Natural killer cell (primary cell): ENCODE measurements at places on chromosomes 2 and 18. TPM values are rescaled to one million over a fixed set of nuclear protein-coding genes. Genes with fewer than 3 reads are reported as not detected.

The IGFBP2 gene
- 0.21 TPM for total RNA-seq

The ITPRIPL1 gene
- 20.5 TPM for total RNA-seq

The ALPP gene
- total RNA-seq, result 0.30 TPM

The ADD2 gene
- total RNA-seq, result 0.16 TPM

The FARSB gene
- 8.6 TPM for total RNA-seq

The SKOR2 gene
- not detected for total RNA-seq

DNA sequence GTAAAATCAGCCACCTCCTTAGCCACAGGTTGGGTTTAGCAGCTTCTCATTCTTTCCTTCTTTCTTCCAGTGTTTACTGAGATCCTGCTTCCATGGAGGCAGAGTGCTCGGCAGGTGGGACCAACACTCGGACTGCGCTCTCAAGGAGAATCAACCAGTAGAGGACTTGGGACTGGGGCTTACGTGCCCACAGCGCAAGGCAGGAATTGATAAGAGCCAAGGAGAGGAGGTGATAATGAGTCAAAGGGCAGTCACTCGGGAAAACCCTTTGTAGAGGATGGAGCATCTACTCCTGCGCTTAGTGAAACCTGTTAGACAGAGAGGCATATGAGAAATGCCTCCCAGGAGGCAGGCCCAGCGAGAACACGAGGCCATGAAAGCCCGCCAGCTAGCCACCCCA lies 2.9 kb upstream of the MRO start:
- peaks cover 11% of the 10 kb centered on the region for H3K4me1 ChIP-seq
- no peak overlapping the region for H3K27ac ChIP-seq
- H3K36me3 ChIP-seq, result no peaks in the 10 kb centered on the region
- no peak for DNase-seq
- no peak overlapping the region for H3K4me3 ChIP-seq
- H3K27me3 ChIP-seq, result peaks cover 5% of the 10 kb centered on the region

- H3K27ac ChIP-seq, result no peak overlapping the region
- no peaks in the 10 kb centered on the region for H3K4me1 ChIP-seq
- no peak for DNase-seq
- no peak overlapping the region for H3K4me3 ChIP-seq
- H3K27me3 ChIP-seq, result no peaks in the 10 kb centered on the region
Observed at GRCh38 chr2:164739966-164740365, 101.7 kb downstream of the COBLL1 start.

GRCh38 chr18:14912967-14913366 lies 165.0 kb downstream of the ANKRD30B start:
- no peak for DNase-seq
- H3K4me3 ChIP-seq, result no peak overlapping the region

DNA sequence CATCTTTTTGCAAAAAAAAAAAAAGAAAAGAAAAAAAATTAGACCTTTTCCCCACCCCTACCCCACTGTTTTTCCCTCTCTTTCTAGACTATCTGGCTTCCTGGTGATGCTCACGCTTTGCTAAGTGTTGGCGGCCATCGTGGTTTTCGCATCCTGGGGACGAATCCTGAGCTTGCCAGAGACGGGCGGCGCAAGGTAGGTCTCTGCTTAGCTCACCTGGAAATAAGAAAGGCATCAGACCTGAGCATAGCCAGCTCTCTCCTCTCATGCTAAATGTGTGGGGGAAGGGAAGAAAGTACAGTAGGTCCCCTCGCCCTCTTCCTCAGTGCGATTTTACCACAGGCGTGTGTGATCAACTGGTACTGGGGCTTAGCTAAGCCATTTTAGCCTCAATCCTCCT lies 90.5 kb downstream of the KLHL29 start:
- no peak overlapping the region for H3K27ac ChIP-seq
- no peaks in the 10 kb centered on the region for H3K27me3 ChIP-seq
- no peak overlapping the region for H3K4me3 ChIP-seq
- DNase-seq, result no peak
- no peaks in the 10 kb centered on the region for H3K4me1 ChIP-seq

DNA sequence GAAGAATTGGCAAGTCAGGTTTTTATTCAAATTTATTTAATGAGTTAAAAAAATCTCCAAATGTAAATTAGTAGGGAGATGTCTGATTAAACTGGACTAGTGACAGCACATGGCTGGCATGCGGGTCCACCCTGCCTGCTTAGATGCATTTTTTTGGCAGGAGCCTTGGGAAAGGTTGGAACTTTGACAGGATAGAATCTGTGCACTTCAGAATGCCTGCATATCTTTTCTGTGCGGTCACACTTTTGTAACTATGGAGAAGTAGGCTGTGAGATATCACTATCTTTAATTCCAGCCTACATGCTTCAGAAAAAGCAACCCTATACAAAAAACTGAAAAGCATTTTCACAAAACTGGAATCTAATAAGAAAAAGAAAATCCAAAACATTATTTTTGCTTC lies 317.8 kb downstream of the MBD2 start:
- no peaks in the 10 kb centered on the region for H3K36me3 ChIP-seq
- no peak overlapping the region for H3K27ac ChIP-seq
- no peaks in the 10 kb centered on the region for H3K27me3 ChIP-seq
- H3K4me3 ChIP-seq, result no peak overlapping the region
- H3K4me1 ChIP-seq, result no peaks in the 10 kb centered on the region

GRCh38 chr2:190863946-190864345 lies 16.7 kb upstream of the GLS start:
- no peaks in the 10 kb centered on the region for H3K4me1 ChIP-seq
- no peak overlapping the region for H3K4me3 ChIP-seq
- H3K27me3 ChIP-seq, result no peaks in the 10 kb centered on the region
- DNase-seq, result no peak
- no peak overlapping the region for H3K27ac ChIP-seq

- DNase-seq, result peak; percentile 50
- no peaks in the 10 kb centered on the region for H3K27me3 ChIP-seq
Observed at GRCh38 chr2:174778085-174778981, 14.1 kb upstream of the CHRNA1 start.

DNA sequence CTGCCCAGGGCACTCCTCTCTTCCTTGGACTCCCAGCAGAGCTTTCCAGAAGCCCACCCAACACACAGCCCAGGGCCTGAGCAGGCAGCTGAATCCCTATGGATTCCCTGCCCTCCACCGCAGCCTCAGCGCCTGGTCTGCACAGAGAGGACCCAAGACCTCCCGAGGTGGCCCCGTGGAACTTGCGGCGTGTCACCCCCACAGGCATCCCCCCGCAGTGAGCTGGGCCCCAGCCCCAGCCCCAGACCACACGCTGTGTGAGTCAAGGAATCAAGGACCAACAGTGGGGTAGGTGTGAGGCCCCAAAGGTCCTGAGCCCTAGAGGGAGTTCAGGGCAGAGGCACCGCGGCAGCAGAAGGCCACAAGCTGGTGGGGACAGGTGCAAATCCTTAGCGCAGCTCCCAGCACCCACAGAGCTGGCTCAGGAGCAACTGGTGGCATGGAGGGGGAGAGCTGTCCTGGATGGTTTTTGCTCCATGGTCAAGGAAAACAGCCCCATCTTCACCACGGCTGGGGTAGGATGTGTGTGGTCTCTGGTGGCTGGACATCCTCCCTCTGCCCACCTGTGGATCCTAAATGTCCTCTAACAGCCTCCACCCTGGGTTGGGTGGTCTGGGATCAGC lies 8.5 kb downstream of the HS6ST1 start:
- H3K27ac ChIP-seq, result no peak overlapping the region

GRCh38 chr2:242075696-242076095 lies 206.2 kb downstream of the RTP5 start:
- no peak overlapping the region for H3K4me3 ChIP-seq
- H3K27me3 ChIP-seq, result peaks cover 2% of the 10 kb centered on the region
- H3K4me1 ChIP-seq, result no peaks in the 10 kb centered on the region
- H3K27ac ChIP-seq, result no peak overlapping the region
- no peaks in the 10 kb centered on the region for H3K36me3 ChIP-seq

DNA sequence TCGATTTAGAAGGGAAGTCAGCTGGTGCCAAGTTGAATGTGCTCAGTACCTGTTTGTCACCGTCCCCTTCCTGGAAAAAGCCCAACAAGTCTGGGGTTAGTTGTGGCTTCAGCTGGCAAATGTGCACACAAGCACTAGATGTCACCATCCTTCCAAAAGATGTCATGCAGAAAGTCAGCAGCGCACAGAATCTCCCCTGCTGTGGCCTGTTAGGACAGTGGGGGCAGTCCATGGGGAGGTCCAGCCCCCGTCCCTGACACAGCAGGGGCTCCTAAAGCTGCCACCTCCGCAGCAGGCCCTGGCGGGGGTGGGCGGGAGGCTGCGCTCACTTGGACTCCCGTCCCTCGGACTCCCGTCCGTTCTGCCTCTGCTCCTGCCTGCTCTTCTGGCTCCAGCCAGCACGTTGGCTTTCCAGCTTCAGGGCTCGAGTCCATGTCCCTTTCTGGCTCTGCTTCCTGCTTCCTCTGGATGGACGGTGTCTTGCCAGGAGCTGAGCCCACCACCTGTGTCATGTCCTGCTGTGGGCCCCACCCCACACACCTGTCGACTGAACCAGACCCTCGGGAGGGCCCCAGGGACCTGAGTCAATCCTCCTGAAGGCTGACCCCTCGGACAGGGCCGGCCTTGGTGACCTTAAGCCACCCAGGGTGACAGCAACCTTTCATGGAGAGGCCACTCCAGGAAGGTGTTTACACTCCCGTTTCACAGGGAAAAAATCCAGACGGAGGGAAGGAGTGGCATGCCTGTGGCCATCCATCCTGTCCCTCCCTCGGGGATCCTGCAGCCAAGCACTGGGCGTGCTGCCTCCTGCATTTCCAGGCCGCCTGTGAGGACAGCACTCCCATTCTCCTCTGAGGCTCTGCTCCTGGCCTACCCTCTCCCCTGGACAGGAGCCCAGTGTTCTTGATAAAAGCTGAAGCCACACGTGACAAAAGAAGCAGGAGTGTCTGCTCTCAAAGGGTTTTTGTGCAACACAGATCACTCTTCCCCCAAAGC lies 8.5 kb downstream of the RAB17 start:
- H3K36me3 ChIP-seq, result no peaks in the 10 kb centered on the region
- H3K27me3 ChIP-seq, result no peaks in the 10 kb centered on the region
- no peak overlapping the region for H3K4me3 ChIP-seq
- H3K4me1 ChIP-seq, result no peaks in the 10 kb centered on the region
- no peak overlapping the region for H3K27ac ChIP-seq

DNA sequence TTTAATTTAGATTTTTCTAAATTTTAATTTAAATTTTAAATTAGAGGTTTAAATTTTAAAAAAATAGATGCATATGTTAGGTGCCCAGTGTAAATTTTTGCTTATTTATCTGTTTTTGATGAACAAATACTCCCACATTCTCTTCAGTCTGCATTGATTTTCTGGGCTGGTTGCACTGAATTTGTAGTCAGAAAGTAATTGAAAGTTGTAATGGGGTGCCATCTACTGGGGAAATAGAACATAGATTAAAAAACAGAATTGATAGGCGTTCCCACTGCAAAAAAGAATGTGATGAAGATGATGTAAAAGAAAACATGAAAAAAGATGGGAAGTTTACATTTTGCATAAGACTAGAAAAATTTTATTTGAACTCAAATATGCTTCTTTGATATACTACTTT lies 51.7 kb upstream of the CCDC85A start:
- DNase-seq, result peak; percentile 8
- H3K4me1 ChIP-seq, result no peaks in the 10 kb centered on the region
- no peaks in the 10 kb centered on the region for H3K36me3 ChIP-seq
- no peaks in the 10 kb centered on the region for H3K27me3 ChIP-seq

DNA sequence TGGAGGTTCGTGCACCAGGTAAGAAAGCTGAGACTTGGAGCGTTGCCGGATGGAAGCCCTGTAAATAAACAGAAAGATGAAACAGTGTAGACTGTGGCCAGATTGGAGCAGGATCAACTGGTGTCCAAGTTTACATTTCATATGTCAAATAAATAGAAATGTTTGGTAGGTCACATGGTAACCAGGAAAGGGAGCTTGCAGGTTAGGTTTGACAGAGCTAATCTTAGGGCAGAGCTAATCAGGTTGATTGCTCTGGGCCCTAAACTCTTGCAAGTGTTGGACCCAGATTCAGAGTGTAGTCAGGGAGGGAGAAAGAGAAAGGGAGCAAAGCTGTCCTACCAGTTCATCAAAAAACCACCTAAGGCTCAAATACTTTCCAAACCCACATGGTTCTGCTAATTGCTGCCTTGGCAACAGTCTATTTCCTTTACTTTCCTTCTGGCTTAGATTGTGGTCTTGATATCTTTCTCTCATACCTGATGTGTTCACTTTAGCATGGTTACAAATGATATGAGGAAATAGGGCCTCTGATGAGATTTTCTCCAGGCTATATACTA lies 63.2 kb downstream of the G6PC2 start:
- no peaks in the 10 kb centered on the region for H3K4me1 ChIP-seq
- H3K27me3 ChIP-seq, result no peaks in the 10 kb centered on the region
- peak; percentile 25 for DNase-seq
- no peak overlapping the region for H3K27ac ChIP-seq
- no peaks in the 10 kb centered on the region for H3K36me3 ChIP-seq

DNA sequence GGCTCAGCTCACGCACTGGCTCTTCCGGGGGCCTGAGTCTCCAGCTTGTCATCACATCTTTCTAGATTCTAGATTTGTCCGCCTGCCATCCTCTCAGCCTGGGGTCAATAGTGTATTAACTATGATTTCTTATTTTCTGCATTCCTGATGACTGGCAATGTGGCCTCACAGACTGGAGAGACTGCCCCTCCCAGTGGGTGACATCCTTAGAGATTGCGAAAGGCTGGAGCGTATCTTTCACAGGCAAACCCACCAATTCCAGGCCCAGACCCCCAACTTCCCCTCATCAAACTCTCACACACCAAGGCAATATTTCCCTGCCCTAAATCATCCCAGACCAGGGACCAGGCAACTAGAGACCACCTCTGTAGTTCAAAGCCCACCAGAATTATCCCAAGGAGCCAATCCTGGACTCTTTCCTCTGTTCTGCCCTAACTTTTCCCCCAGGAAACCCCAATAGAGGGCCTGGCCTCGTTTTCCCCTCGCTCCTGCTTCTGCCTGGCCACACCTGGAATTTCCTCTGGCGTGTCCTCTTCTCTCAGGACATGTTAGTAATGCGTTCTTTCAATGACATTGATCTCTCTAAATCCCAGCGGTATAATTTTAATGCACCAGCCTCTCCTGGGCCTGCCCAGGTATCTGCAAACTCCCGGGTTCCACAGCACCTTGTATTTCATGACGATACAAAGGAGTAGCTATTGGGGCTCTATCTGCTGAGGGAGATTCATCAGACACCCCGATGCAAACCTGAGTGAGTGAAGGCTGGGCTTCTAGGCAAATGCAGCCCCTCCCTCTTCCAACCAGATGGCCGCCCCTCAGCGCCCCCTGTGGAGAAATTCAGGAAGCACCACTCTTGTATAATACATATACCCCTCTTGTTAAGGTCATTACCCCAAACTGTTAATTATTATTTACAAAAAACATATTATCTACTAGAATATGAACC lies 2.4 kb upstream of the KCNF1 start:
- peaks cover 8% of the 10 kb centered on the region for H3K27me3 ChIP-seq
- H3K27ac ChIP-seq, result no peak overlapping the region
- H3K4me1 ChIP-seq, result no peaks in the 10 kb centered on the region
- no peak for DNase-seq
- no peaks in the 10 kb centered on the region for H3K36me3 ChIP-seq

GRCh38 chr2:44596537-44597320 lies 235.0 kb downstream of the CAMKMT start:
- no peaks in the 10 kb centered on the region for H3K4me1 ChIP-seq
- H3K36me3 ChIP-seq, result no peaks in the 10 kb centered on the region
- DNase-seq, result no peak
- no peak overlapping the region for H3K27ac ChIP-seq
- H3K27me3 ChIP-seq, result no peaks in the 10 kb centered on the region

- no peaks in the 10 kb centered on the region for H3K4me1 ChIP-seq
- no peaks in the 10 kb centered on the region for H3K36me3 ChIP-seq
- H3K27ac ChIP-seq, result no peak overlapping the region
- peaks cover 5% of the 10 kb centered on the region for H3K27me3 ChIP-seq
- H3K4me3 ChIP-seq, result no peak overlapping the region
Observed at GRCh38 chr18:63848159-63848558, 39.3 kb upstream of the SERPINB2 start.

- no peak overlapping the region for H3K4me3 ChIP-seq
- no peak for DNase-seq
- no peaks in the 10 kb centered on the region for H3K4me1 ChIP-seq
- H3K27me3 ChIP-seq, result no peaks in the 10 kb centered on the region
- H3K36me3 ChIP-seq, result peaks cover 21% of the 10 kb centered on the region
Observed at GRCh38 chr2:69817729-69818501, 11.5 kb upstream of the GMCL1 start.
